ENCODE measurements at places on chromosomes 5 and 9.

DNA sequence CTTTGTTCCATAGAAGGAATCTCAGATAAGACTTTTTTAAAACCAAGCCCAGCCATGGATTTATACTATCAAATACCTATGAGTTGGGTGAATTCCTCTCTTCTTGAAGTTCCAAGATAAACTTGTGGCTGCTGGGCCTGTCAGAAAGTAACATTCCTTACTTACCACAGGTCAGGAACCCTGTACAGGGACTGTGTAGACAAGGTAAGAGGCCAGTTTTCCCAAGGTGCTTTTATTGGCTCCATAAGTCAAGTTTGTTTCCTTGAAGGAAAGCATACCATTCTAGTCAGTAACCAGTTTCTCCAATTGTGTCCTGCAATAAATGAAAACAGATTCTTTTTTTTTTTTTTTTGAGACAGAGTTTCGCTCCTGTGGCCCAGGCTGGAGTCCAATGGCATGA, 8.8 kb upstream of the CLTB start:
- DNase-seq: no peak

- no peak for DNase-seq
Measured at GRCh38 chr9:34510497-34511468, 12.0 kb downstream of the ENHO start.

DNA sequence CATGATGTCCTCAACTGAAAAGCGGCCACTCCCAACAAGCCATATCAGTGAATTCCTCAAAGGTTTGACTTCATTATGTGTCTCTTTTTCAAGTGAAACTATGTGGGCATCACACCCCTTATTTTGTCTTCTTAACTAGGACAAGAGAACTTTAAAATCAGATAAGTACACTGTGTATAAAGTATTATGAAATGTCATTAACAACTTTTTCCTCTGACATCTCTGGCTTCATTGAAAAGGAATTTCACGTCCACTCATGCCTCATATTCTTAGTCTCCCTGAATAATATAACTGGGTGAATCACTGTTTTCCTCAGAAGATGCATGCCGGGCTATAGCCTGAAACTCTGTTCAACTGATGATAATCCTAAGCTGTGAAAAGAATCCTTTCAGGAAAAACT, 415.8 kb downstream of the ACTL7B start:
- DNase-seq: peak; percentile 89

GRCh38 chr9:93897075-93897970, 57.8 kb downstream of the BARX1 start:
- DNase-seq: no peak

- no peak for DNase-seq
Measured at GRCh38 chr5:751496-751895, 33.0 kb downstream of the ZDHHC11B start.

DNA sequence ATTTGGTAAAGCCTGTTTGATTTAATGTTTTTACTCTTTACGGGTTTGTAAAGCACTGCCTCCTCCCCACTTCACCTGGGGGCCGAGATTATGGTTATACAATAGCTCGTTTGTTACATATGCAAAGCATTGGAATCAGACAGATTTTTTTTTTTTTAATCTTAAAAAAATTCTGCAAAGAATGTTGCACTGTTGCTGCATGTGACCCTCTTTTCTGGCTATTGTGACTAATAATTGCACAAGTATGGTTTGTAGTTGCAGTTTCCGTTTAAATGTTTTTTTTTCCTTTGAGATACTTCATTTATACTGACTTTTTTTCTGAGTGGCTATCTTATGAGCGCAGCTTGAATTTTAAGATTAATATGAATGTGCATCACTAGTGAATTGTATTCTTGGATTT, 165.3 kb downstream of the KDM4C start:
- DNase-seq: no peak

GRCh38 chr5:6261668-6262067, 116.7 kb downstream of the MED10 start:
- no peak for DNase-seq

DNA sequence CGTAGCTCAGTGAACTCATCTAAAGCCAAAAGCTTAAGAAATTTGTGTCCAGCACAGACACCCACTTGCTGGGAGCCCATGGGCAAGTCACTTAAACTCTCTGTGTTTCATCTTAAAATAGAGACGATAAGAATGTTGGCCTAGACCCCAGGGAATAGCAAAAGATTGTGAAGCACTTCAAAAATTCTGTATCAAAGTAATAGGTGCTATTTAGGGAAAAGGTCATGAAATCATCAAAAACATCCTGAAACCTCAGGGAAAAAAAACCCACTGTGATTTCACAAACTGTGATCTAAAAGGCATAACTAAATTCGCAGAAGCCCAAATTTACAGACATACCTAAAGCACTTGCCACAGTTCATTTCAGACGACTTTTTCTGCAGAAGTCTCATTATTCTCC, 278.3 kb downstream of the NR2F1-AS1 start:
- no peak for DNase-seq

- DNase-seq: no peak
Measured at GRCh38 chr9:88997646-88998045, 6.4 kb downstream of the S1PR3 start.

GRCh38 chr5:149651686-149652085, 70.4 kb downstream of the ARHGEF37 start:
- DNase-seq: no peak

- no peak for DNase-seq
Measured at GRCh38 chr5:102777099-102777498, 22.0 kb downstream of the PAM start.

- DNase-seq: peak; percentile 77
Measured at GRCh38 chr5:132456296-132456986, 34.1 kb downstream of the IRF1 start.

- DNase-seq: no peak
Measured at GRCh38 chr5:6961837-6962635, 248.8 kb downstream of the TENT4A start.

DNA sequence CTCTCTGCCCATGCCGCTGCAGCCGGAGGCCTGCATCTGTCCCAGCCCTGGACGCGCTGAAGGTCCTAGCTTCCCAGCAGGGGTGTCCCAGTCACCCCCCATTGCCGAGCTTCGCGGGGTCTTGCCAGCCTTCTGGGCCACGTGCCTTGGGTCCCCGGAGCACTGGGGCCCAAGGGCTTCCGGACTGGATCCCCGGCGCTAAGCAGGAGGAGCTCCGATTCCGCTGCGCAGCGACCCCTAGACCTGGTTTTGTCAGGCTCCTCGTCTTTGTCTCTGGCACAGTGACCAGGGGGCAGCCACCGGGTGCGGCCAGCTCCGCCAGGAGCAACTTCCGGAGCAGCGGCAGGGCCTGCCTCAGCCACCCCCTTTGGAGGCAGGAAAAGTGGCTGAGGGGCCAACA, 3.3 kb upstream of the IRX1 start:
- no peak for DNase-seq

DNA sequence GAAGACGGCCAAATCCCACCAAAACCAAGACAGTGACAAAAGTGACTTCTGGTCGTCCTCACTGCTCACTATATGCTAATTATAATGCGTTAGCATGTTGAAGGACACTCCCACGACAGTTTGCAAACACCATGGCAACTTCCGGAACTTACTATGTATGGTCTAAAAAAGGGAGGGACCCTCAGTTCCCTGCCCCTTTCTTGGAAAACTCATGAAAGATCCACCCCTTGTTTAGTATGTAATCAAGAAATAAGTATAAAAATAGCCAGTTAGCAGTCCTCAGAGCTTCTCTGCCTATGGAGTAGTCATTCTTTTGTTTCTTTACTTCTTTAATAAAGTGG, 9.5 kb downstream of the FCN2 start:
- DNase-seq: no peak

GRCh38 chr9:7001571-7001970, 243.8 kb downstream of the KDM4C start:
- no peak for DNase-seq

DNA sequence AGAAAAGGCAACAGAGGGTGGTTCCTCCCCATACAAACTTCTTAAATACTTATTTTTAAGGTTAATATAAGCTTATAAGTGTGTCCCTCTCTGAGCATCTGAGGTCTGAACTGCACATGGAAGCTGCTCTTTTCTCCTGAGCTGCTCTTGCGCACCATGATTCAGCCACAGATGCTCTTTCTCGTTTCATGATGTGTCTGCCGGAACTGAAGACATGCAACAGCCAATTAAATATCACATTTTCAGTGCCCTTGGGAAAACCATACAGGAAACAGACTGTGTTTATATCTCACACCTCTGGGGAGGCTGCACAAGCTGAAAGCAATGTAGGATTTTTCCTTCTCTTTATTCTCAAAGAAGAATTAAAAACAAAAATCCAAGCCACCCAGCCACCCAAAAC, 96.8 kb upstream of the NREP start:
- no peak for DNase-seq

DNA sequence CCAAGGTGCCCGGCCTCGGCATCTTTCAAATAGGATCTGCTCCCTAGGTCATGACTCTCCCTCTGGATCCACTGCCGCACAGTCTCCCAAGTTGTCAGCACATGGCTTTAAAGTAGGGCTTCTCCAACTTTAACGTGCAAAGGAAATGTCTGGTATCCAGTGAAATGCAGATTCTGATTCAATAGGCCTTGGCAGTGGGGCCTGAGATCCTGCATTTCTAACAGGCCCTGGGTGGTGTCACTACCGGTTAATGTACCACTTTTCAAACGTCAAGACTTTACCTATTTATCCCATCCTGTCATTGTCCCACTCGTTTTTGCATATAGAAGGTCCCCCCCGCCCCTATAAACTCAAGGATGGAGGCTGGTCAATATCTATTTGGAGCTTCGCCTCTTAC, 137.6 kb upstream of the ZNF618 start:
- peak; percentile 5 for DNase-seq

- DNase-seq: no peak
Measured at GRCh38 chr5:1831677-1832313, 30.6 kb downstream of the NDUFS6 start.

- DNase-seq: no peak
Measured at GRCh38 chr5:172079876-172080275, 73.4 kb upstream of the FBXW11 start.

DNA sequence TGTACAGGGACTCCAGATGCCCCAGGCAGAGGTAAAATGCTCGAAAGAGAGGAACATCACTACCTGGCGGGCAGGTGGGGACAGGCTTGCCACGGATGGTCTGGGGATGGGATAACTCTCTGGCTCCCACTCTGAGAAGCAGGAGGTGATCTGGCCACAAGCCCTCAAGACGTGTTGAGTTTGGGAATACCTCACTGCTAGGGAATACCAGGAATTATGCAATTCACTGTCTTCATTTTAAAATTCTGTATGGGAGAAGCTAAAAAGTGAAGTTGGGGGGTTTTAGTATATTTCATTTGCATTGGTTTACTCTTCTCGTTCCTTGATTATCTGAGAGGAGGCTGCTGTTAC, 510.4 kb downstream of the CCDC171 start:
- DNase-seq: no peak

All from ELR (cell line).